ENCODE measurements at places on chromosomes 3 and 15. TPM values are rescaled to one million over a fixed set of nuclear protein-coding genes. Genes with fewer than 3 reads are reported as not detected.

The JAGN1 gene
- 30.6 TPM for total RNA-seq

The GABRA5 gene
- total RNA-seq: not detected

The PATL2 gene
- 2.6 TPM for total RNA-seq

The MAP1A gene
- 1.7 TPM for total RNA-seq

The ZNF80 gene
- not detected for total RNA-seq

The SLC6A11 gene
- not detected for total RNA-seq

The MME gene
- total RNA-seq: 51.7 TPM

The SOX2 gene
- 1.6 TPM for total RNA-seq

The ZNF860 gene
- total RNA-seq: not detected

The GAP43 gene
- 0.71 TPM for total RNA-seq

The IQCH gene
- 4.3 TPM for total RNA-seq

The RAB43 gene
- 21.1 TPM for total RNA-seq

The LMAN1L gene
- total RNA-seq: not detected

The PAQR9 gene
- total RNA-seq: 0.12 TPM

The SNX1 gene
- 29.8 TPM for total RNA-seq

The IFT122 gene
- total RNA-seq: 14.7 TPM

The OR4M2 gene
- not detected for total RNA-seq

The MRAS gene
- total RNA-seq: 11.2 TPM

The RTP4 gene
- 38.1 TPM for total RNA-seq

The GOLGA8T gene
- total RNA-seq: not detected

The ANKRD63 gene
- not detected for total RNA-seq

The CHRNA7 gene
- 2.0 TPM for total RNA-seq

The BFSP2 gene
- total RNA-seq: not detected

The ERICH6 gene
- 0.07 TPM for total RNA-seq

The GCNT3 gene
- total RNA-seq: 1.6 TPM

The CHRD gene
- total RNA-seq: 0.42 TPM

The HIGD2B gene
- total RNA-seq: not detected

The GNAT1 gene
- not detected for total RNA-seq

The COMMD4 gene
- total RNA-seq: 127 TPM

The CCR4 gene
- not detected for total RNA-seq

The GOLGA6L7 gene
- total RNA-seq: not detected

The SOX14 gene
- not detected for total RNA-seq

The TM6SF1 gene
- total RNA-seq: 1.1 TPM

The CNTN6 gene
- not detected for total RNA-seq

The HESX1 gene
- not detected for total RNA-seq

The TMEM108 gene
- total RNA-seq: 0.69 TPM

The C2CD4A gene
- total RNA-seq: 0.05 TPM

The CACNA2D2 gene
- total RNA-seq: not detected

The ADAMTS17 gene
- total RNA-seq: not detected

The SERPINI2 gene
- total RNA-seq: not detected

The PLSCR5 gene
- total RNA-seq: not detected

The C3orf80 gene
- 0.25 TPM for total RNA-seq

The MUSTN1 gene
- total RNA-seq: not detected

The SEMA5B gene
- not detected for total RNA-seq

The CKMT1B gene
- not detected for total RNA-seq

The PRSS50 gene
- not detected for total RNA-seq

The CNTN4 gene
- not detected for total RNA-seq

The LSAMP gene
- 0.25 TPM for total RNA-seq

The CYP8B1 gene
- total RNA-seq: not detected

The TMC3 gene
- total RNA-seq: not detected

The GALNT15 gene
- total RNA-seq: 2.1 TPM

Measured in M059J (cell line).